ENCODE measurements at places on chromosomes 12 and 14.

DNA sequence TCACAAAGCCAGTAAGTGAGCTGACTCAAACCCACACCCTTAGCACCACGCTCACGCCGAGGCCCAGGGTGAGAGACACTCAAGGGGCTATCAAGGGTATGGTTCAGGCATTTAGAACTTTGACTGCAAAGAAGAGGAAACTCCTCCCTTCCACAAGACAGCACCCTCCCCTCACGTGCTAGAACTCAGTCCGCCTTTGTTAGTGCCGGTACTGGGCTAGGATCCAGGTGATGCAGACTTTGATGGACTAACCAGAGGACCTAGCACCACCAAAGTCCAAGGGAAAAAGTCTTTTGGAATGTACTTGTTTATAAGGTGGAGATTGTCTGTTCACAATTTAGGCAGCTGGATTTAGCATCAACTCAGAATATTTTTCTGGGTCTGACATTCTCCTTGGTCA is 33.7 kb downstream of the VWF start:
- DNase-seq: no peak

DNA sequence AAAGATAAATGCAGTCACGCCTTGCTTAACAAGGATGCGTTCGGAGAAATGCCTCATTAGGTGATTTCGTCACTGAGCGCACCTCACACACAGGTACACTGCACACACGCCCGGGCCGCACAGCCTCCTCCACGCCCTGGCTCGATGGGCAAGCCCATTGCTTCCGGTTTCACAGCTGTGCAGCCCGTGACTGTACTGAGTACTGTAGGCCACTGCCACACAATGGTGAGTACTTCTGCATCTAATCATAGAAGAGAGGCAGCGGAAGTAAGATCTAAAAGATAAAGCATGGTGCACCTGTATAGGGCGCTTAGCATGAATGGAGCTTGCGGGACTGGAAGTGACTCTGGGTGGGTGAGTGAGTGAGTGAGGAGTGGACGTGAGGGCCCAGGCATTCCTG is 4.3 kb downstream of the RIMBP2 start:
- DNase-seq: no peak

DNA sequence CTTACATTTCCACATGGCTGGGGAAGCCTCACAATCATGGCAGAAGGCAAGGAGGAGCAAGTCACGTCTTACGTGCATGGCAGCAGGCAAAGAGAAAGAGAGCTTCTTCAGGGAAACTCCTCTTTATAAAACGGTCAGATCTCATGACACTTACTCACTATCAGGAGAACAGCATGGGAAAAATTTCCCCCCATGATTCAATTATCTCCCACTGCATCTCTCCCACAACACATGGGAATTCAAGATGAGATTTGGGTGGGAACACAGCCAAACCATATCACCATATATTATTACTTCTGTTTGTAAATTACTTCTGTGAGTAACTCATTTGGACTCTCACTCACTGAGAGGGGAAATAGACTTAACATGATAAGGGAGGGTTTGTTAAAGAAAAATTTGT is 1496.8 kb upstream of the TMEM132C start:
- DNase-seq: no peak

- no peak for DNase-seq
These were observed 42.5 kb downstream of the PRIMA1 start for GRCh38 chr14:93745603-93746273.

DNA sequence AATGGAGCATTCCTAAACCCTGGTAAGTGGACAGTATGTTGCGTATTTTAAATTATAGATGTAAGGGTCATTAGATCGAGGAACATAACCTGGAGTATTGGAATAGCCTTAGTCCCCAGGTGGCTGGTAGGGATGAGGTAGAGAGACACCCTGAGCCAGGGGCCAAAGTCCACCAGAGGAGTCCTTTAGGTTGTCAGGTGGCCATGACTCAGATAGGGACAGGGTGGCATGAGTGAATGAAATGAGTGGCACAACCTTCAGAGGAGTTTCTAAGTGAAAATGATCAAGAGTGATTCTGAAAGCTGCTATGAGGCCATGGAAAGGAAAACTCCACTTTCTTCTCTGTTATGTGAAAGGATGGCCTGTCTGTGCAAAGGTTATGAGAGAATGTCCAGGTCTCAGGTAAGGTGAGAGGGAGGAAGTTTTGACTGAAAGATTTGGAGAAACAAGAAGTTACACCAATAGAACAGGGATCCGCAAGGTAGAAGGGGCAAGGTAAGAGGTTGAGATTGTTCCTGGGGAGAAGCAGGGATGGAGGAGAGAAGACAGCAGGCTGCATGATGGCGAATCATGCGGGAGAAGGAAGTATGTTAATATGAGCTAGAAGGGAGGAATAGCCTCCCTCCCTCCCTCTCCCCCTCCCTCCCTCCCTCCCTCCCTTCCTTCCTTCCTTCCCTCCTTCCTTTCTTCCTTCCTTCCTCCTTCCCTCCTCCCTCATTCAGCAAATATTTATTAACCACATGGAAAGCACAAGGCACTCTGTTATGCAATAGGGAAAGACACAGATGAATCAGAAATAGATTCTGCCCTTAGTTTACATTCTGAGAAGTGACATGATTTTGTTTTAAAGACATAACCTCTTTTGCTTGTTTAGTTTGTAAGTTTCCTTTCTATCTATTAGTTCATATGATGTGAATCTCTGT is 14.0 kb upstream of the RIPK3 start:
- DNase-seq: peak; percentile 29

- DNase-seq: no peak
These were observed 139.0 kb upstream of the LHX5 start for GRCh38 chr12:113610698-113611097.

Measured in inflammatory macrophage (primary cell).